ENCODE measurements at places on chromosomes 3 and 15.
A peak's percentile ranks its signal among the peaks of the same experiment; 100 is the strongest.

- no peak overlapping the region for H3K4me3 ChIP-seq
- no peaks in the 10 kb centered on the region for H3K4me1 ChIP-seq
These were observed 29.6 kb downstream of the LRRC3B start for GRCh38 chr3:26652164-26652563.

DNA sequence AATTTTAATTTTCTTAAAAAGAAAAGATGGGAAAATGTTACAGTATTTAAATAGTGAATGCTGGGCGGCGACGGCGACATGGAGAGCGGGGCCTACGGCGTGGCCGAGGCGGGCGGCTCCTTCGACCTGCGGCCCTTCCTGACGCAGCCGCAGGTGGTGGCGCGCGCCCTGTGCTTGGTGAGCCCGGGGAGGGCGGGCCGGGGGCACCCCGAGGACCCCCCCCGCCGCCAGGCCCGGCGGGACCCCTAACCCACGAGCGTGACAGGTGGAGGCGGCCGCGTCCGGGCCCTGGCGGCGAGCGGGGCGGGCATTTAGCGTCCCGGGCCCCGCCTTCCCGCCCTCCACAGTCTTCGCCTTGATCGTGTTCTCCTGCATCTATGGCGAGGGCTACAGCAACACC lies 38.4 kb upstream of the GOLGA8J start:
- H3K36me3 ChIP-seq, result no peaks in the 10 kb centered on the region
- no peak overlapping the region for H3K4me3 ChIP-seq
- no peak overlapping the region for H3K27ac ChIP-seq
- no peaks in the 10 kb centered on the region for H3K4me1 ChIP-seq
- peaks cover 4% of the 10 kb centered on the region for H3K27me3 ChIP-seq
- no peak for DNase-seq

DNA sequence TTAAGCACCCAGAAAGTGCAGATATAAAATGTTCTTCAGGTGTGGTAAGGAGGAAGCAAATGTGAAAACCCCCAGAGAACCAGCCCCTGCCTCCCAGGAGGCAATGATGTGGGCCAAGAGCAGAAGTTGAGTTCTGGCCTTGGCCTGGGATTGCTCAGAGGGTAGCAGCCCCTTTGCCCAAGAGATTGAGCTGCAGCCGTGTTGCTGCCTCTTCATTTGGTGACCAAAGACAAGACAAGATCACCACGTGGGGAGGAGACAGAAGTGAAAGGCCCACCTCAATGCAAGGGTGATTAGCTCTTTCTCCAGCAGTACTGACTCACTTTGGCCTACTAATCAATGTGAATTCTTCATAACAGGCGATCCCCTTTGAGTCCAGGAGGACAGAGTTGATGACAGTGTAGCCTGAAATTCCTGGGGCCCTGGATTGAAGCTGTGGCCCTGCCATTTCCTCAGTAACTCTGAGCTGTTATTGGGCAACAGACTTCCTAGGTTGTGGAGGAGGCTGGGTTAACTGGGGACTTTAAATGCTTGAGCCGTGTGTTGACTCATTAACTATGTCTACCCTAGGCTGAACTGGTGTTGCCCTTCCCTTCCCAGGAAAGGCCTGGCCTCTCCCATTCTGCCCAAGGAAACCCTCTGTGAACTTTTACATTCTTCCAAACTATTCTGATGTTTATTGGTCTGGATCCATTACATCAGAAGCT lies 86.5 kb downstream of the ST6GAL1 start:
- no peak overlapping the region for H3K4me3 ChIP-seq
- H3K27me3 ChIP-seq, result no peaks in the 10 kb centered on the region
- no peak for DNase-seq
- no peaks in the 10 kb centered on the region for H3K36me3 ChIP-seq
- H3K4me1 ChIP-seq, result peaks cover 53% of the 10 kb centered on the region

- H3K4me1 ChIP-seq, result no peaks in the 10 kb centered on the region
- no peaks in the 10 kb centered on the region for H3K36me3 ChIP-seq
- DNase-seq, result no peak
- peaks cover 4% of the 10 kb centered on the region for H3K27me3 ChIP-seq
- H3K4me3 ChIP-seq, result no peak overlapping the region
These were observed 274.9 kb downstream of the FAM43A start for GRCh38 chr3:194960446-194961032.

- H3K36me3 ChIP-seq, result no peaks in the 10 kb centered on the region
- no peak for DNase-seq
- H3K4me1 ChIP-seq, result no peaks in the 10 kb centered on the region
- no peaks in the 10 kb centered on the region for H3K27me3 ChIP-seq
These were observed 194.1 kb upstream of the ZPLD1 start for GRCh38 chr3:102240720-102241119.

GRCh38 chr15:84034578-84035398 lies 200.8 kb upstream of the GOLGA6L4 start:
- H3K36me3 ChIP-seq, result peaks cover 32% of the 10 kb centered on the region
- no peaks in the 10 kb centered on the region for H3K4me1 ChIP-seq
- no peaks in the 10 kb centered on the region for H3K27me3 ChIP-seq
- no peak overlapping the region for H3K27ac ChIP-seq
- no peak overlapping the region for H3K4me3 ChIP-seq

GRCh38 chr3:166721466-166721865 lies 658.6 kb downstream of the ZBBX start:
- DNase-seq, result no peak
- no peaks in the 10 kb centered on the region for H3K4me1 ChIP-seq
- no peak overlapping the region for H3K4me3 ChIP-seq

DNA sequence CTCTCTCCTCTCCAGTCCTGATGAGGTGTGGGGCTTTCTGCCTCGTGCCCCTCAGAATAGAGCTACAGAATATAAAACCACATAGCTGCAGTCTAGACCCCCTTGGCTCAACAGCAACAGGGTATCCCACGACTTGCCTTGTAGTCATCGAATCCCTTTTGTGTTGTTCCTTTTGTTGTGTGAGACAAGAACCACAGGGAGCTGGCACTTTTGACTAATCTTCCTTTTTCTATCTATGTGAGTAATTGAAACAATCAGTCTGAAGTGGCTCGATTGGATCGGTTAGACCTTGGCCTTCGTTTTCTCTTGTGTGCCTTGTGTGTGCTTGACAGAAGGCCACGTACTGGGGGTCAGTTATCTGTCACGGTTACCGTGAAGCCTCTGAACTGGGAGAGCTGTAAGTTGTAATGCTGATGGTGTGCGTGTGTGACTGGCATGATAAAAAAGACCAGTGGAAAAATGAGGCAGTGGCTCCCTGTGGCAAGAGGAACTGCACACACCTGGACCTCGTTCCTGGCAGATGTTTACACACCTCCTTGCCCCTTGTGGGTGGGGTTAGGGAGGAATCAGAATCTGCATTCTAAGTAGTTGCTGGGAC lies 23.2 kb upstream of the IQCF6 start:
- H3K4me3 ChIP-seq, result no peak overlapping the region
- peaks cover 4% of the 10 kb centered on the region for H3K27me3 ChIP-seq
- H3K4me1 ChIP-seq, result no peaks in the 10 kb centered on the region

DNA sequence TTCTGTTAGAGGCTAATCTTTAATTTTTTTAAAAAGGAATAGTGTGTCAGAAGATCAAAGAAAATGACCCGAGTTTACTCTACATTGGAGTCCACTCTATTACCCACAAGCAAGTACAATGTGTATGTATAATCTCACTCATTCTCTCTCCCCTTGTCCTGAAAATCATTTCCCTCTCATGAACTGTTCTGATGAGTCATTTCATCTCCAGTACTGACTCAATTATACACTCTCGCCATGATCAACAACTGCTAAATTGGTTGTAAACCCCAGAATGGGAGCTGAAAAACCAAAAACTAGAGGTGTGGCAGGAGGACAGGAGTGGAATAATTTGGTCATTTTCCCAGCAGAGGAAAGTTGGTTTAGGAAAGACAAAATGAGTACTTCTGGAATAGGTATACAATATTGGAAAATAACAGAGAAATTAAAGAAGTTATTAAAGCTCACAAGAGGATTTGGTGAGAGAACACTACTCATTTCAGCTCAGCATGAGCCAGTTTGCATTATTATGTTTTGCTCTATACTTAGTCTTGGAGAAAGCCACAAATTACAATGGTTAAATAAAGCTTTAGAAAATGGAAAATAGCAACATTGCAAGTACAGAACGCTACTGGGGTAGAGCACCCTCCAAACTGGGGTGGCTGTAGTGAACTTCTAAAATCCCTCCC lies 144.3 kb upstream of the PFN2 start:
- H3K27me3 ChIP-seq, result no peaks in the 10 kb centered on the region
- H3K4me3 ChIP-seq, result no peak overlapping the region
- no peak for DNase-seq
- H3K27ac ChIP-seq, result no peak overlapping the region

- no peak overlapping the region for H3K4me3 ChIP-seq
- no peak for DNase-seq
- H3K36me3 ChIP-seq, result no peaks in the 10 kb centered on the region
- H3K27ac ChIP-seq, result no peak overlapping the region
These were observed 498.2 kb downstream of the PYDC2 start for GRCh38 chr3:191958980-191959671.

- H3K27me3 ChIP-seq, result no peaks in the 10 kb centered on the region
- H3K27ac ChIP-seq, result no peak overlapping the region
- H3K36me3 ChIP-seq, result peaks cover 61% of the 10 kb centered on the region
- no peak for DNase-seq
- no peak overlapping the region for H3K4me3 ChIP-seq
These were observed 46.0 kb downstream of the SETD2 start for GRCh38 chr3:47117807-47118364.

DNA sequence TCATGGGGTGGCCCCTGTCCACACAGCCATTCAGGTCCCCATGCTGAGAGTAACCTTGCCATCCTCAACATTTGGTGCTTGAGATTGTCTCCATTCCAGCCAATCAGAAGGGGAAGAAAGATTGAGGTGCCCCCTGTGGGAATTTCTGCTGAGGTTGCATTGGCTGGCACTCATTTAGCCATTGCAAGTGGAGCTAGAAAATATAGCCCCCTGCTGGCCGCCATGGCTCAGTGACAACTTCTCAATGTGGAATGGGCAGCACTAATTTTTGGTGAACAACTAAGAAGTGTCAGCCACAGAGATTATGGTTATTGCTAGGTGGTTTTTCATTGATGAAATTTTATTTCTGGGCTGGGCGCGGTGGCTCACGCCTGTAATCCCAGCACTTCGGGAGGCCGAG lies 22.0 kb downstream of the COL6A6 start:
- no peaks in the 10 kb centered on the region for H3K36me3 ChIP-seq
- H3K27ac ChIP-seq, result no peak overlapping the region
- no peak overlapping the region for H3K4me3 ChIP-seq
- no peak for DNase-seq
- no peaks in the 10 kb centered on the region for H3K4me1 ChIP-seq

- H3K4me1 ChIP-seq, result no peaks in the 10 kb centered on the region
- no peak for DNase-seq
- no peaks in the 10 kb centered on the region for H3K27me3 ChIP-seq
- H3K36me3 ChIP-seq, result no peaks in the 10 kb centered on the region
- no peak overlapping the region for H3K4me3 ChIP-seq
These were observed 345.6 kb downstream of the MCTP2 start for GRCh38 chr15:94576889-94577533.

DNA sequence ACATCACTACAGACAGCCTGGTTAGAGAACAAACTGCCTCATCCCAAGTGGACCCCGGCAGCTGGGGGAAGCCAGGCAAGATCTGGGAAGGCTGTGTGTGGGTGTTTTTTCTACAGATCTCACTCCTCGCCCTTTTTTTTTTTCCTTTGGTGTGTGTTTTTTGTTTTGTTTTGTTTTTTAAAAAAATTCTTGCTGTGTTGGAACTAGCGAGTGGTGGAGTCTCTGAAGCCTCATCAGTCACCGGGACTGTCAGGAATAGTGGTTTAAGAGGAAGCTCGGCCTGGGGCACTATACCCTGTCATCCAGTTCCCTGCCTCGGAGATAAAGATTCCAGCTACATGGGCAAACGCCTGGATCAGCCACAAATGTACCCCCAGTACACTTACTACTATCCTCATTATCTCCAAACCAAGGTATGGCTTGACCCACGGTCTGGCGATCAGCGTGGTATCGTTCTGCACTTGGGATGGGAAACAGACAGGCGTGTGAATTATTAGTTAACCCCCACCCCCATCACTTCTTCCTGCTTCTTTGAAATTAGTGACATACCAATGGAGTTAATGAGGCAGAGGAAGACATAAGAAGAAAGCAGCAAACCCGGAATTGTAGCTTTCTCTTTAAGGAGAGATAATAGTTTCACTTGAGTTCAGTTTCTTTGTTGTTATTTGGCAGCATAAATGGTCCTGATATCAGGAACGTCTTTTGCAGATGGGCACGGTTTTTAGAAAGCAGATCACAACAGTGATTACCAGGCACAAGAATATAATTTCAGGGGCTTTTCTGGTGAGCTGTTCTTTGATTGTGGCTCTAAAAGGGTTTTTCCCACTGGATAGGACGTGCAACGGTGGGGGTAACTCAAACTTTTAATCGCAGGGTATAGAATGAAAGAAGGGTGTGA lies 722 bp downstream of the RBMS3 start:
- peak overlapping the region; percentile 82 for H3K27ac ChIP-seq
- DNase-seq, result peak; percentile 32
- H3K27me3 ChIP-seq, result no peaks in the 10 kb centered on the region
- peak overlapping the region; percentile 64 for H3K4me3 ChIP-seq

GRCh38 chr3:11779626-11780025 lies 67.1 kb downstream of the TAMM41 start:
- H3K27me3 ChIP-seq, result no peaks in the 10 kb centered on the region
- H3K36me3 ChIP-seq, result peaks cover 11% of the 10 kb centered on the region
- no peak overlapping the region for H3K4me3 ChIP-seq
- no peaks in the 10 kb centered on the region for H3K4me1 ChIP-seq
- DNase-seq, result no peak

- no peaks in the 10 kb centered on the region for H3K36me3 ChIP-seq
- H3K27me3 ChIP-seq, result no peaks in the 10 kb centered on the region
- no peak for DNase-seq
- H3K27ac ChIP-seq, result peak overlapping the region; percentile 65
These were observed 480.7 kb upstream of the ADAMTS9 start for GRCh38 chr3:65168547-65168946.

DNA sequence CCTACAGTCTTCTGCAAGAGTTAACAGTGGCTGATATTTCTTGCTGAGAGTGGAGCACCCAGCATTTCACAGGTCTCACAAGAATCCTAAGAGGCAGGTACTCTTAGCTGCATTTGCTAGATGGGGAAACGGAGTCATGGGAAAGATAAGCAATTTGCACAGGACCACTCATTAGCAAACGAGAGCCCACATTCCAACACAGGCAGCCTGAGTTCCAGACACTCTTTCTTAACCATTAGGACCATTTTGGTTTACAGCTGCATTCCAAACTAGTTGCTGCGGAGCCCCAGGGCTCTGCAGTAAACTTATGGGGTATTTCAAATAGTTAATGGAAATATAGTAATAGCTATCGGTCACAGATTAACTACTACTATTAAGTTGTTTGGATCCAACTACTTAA lies 42.5 kb downstream of the LYZL4 start:
- H3K27me3 ChIP-seq, result no peaks in the 10 kb centered on the region
- H3K36me3 ChIP-seq, result no peaks in the 10 kb centered on the region
- peaks cover 11% of the 10 kb centered on the region for H3K4me1 ChIP-seq
- DNase-seq, result no peak

GRCh38 chr3:50806806-50807205 lies 132.1 kb downstream of the DOCK3 start:
- no peak for DNase-seq
- no peaks in the 10 kb centered on the region for H3K27me3 ChIP-seq
- H3K27ac ChIP-seq, result no peak overlapping the region
- no peaks in the 10 kb centered on the region for H3K4me1 ChIP-seq
- no peak overlapping the region for H3K4me3 ChIP-seq

Data from tibial artery (tissue), 4 donors.